ENCODE measurements at places on chromosomes 7 and 10. TPM values are rescaled to one million over a fixed set of nuclear protein-coding genes. Genes with fewer than 3 reads are reported as not detected.

The CALHM2 gene
- total RNA-seq, result 2.5 TPM

The LRRC18 gene
- 0.23 TPM for total RNA-seq

The RNF133 gene
- 0.23 TPM for total RNA-seq

The SOSTDC1 gene
- total RNA-seq, result 9.7 TPM

The GIMAP7 gene
- total RNA-seq, result 3.7 TPM

The NUDT5 gene
- total RNA-seq, result 18.2 TPM

The CCDC146 gene
- 19.1 TPM for total RNA-seq

The OPALIN gene
- not detected for total RNA-seq

The GFRA1 gene
- total RNA-seq, result 42.7 TPM

The FKBP6 gene
- total RNA-seq, result not detected

The RBP4 gene
- total RNA-seq, result 6.7 TPM

The TEX47 gene
- total RNA-seq, result not detected

The CCL26 gene
- total RNA-seq, result not detected

The CRHR2 gene
- 1.6 TPM for total RNA-seq

The KAZALD1 gene
- 1.2 TPM for total RNA-seq

The MMRN2 gene
- 5.1 TPM for total RNA-seq

The CLCN1 gene
- total RNA-seq, result not detected

The SPDYE5 gene
- not detected for total RNA-seq

The CPED1 gene
- total RNA-seq, result 4.4 TPM

The GSTO2 gene
- 6.7 TPM for total RNA-seq

The VIPR2 gene
- total RNA-seq, result 2.8 TPM

The CYP2C18 gene
- 0.23 TPM for total RNA-seq

The PAPSS2 gene
- total RNA-seq, result 3.7 TPM

The PIK3AP1 gene
- 9.7 TPM for total RNA-seq

The GPR141 gene
- not detected for total RNA-seq

The TCAF2 gene
- 0.92 TPM for total RNA-seq

The ZPBP gene
- total RNA-seq, result 0.92 TPM

The PPP1R17 gene
- 2.8 TPM for total RNA-seq

The IFIT1B gene
- 0.92 TPM for total RNA-seq

The DKK1 gene
- 5.3 TPM for total RNA-seq
